Hypothalamus (tissue), 51 donors: ENCODE measurements at places on chromosomes 6 and 20.

DNA sequence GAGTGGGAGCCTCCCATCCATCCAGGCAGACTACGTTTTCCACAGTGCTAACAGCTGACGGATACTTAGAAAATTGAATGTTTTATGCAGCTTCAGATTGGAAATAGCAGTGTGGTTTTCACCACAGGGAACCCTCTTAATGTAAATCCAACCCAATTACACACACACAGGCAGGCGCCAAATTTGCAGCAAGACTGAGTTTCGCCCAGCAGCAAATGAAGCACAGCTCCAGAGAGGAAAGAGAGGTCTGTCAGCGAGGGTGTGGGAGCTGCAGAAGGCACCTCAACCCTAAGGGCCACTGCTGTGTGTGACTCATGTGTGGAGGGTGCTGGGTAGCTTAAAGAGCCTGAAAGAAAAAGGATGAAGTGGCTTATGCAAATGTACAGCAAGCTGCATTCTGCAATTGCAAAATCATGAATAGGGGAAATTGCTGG, 365.7 kb downstream of the MAFB start:
- DNase-seq, result no peak

GRCh38 chr6:20929283-20929682, 395.0 kb downstream of the CDKAL1 start:
- no peak for DNase-seq

DNA sequence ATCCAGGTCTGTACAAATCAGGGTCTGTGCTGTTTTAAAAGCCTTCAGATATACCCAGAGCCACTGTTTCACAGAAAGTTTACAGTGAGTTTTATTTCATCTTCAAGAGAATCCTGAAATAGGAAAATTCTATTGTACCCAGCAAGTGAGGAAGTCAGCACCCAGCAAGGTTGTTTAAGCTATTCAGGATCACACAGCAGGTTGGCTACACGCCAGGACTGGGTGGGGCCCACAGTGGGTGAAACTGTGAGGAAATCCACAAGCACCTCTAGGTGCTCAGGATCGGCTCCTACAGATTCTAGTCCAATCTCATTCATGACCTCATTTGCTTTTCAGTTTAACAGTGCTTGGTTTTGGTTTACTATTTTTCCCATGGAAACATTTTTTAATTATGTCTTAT, 128.9 kb downstream of the SYNDIG1 start:
- DNase-seq, result no peak

DNA sequence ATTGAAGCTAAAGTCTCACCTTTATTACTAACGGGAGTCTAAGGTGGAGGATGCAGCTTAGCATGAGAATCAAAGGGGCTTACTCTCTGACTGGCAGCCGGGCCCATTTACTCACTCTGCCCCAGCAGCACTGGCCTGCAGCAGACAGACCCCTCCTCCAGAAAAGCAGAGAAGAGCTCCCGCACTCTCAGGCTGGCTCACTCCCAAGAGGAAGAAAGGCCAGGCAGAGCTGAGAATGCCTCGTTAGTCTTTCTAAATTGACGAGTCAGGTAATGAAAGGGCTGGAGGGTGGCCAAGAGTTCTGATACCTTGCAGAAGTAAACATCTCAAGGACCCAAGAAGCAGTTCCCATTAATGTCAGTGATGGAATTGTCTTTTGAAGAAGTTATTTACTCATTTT, 44.5 kb upstream of the IL20RA start:
- DNase-seq, result no peak

DNA sequence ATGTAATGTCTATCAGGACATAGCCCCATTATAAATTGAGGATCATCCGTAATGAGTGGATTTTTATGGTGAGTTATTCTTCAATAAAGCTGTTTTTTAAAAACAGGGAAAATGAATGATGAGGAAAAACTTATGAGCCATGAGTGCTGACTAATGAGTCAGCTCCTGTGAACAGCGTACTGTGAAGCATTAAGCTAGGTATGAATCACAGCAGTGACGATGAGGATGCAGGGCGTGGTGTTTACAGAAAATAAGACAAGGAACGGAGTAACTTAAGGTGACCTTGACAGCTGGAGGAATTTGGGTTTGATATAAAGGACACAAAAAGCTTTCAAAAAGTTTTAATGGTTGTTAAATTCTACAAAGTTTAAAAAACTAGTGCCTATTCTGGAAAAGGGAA, 96.3 kb downstream of the FOXF2 start:
- DNase-seq, result no peak

- no peak for DNase-seq
These were observed 171.8 kb upstream of the AKAP12 start for GRCh38 chr6:151067684-151068596.
